Esophagus muscularis mucosa (tissue), 4 donors: ENCODE measurements at places on chromosomes 16 and 17. TPM values are rescaled to one million over a fixed set of nuclear protein-coding genes. Genes with fewer than 3 reads are reported as not detected.

GRCh38 chr17:1758807-1759206 is 3.1 kb upstream of the SERPINF1 start:
- no peak for DNase-seq

GRCh38 chr17:5769593-5770354 is 185.5 kb upstream of the NLRP1 start:
- DNase-seq, result no peak

DNA sequence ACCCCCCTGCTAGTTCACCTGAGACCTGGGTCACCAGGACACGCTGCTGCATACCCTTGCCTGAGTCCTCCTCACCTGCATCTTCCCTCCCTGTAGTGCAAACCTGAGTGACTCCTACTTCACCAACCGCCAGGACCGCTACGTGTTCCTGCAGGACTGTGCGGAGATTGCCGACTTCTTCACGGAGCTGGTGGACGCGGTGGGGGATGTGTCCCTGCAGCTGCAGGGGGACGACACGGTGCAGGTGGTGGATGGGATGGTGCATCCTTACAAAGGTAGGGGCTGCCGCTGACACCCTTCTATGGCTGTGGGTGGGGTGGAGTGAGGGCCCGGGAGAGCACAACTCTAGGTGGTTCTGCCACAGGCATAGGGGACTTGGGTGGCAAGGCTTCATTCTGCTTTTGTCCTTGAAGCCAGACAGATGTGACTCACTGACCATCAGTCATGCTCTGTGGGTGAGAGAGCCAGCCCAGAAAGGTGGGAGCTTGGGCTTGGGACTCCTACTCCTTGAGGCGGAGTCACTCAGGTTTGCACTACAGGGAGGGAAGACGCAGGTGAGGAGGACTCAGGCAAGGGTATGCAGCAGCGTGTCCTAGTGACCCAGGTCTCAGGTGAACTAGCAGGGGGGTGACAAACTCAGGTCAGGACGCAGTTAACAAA is 22.3 kb downstream of the PGS1 start:
- peak; percentile 75 for DNase-seq

DNA sequence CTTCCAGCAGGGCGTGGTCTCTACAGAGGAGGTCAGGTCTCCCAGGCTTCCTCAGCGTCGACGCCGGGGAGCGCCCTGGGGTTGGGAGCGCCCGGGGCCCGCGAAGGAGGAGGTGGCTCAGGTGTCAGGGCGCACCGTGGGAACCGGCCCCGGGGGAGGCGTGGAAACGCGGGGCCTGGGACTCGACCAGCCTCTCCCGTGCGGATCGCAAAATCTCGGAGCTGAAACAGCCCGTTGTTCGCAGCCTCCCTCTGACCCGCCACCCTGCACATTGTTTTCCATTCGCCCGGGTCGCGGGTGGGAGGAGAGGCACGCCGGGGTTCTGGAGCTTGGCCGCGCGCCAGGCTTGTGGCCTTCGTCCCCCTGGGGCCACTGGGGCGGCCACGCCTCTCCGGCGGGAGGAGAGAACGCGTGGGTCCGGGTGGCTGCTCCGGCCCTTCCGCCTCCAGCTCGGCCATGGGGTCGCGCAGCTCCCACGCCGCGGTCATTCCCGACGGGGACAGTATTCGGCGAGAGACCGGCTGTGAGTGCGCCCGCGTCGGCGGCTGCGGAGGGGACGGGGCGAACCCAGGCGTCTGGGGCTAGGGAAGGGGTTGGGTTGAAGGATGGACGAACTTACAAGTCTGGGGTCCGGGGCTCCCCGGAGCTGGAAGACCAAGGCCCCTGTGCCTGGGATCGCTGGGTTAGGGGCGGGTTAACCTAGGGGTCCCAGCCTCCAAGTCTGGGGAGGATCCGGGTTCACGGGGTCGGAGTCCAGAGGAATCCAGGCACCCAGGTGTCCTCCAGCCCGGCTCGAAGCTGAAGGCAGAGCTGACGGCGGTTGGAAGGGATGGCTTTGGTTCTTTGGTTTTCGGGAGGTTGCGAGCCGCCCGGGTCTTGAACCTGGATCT is at the start of gene CHP2:
CHP2 (plus strand) TSS at position 433 of the 890 bp plus-strand sequence; CDS start at position 457, 24 bp downstream.
- DNase-seq, result no peak

DNA sequence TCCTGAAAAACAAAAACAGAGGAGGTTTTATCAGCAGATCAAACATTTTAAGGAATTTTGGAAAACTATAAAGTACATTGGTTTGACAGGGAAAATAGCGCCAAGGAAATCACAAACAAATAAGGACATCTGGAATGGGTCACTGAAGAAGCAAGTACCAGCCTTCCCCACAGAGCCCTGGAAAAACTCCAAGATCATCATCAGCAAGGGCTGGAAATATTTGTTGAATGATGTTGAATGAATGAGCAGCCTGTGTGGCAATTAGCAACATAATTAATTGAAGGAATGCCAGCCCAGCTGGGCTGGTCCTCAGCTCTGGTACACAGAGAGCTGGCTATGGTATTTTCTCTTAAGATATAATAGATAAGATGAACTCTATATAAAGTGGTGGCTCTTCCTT is 290.4 kb downstream of the HS3ST3A1 start:
- DNase-seq, result no peak

GRCh38 chr16:84892097-84892496 is 72.3 kb downstream of the CRISPLD2 start:
- DNase-seq, result no peak

DNA sequence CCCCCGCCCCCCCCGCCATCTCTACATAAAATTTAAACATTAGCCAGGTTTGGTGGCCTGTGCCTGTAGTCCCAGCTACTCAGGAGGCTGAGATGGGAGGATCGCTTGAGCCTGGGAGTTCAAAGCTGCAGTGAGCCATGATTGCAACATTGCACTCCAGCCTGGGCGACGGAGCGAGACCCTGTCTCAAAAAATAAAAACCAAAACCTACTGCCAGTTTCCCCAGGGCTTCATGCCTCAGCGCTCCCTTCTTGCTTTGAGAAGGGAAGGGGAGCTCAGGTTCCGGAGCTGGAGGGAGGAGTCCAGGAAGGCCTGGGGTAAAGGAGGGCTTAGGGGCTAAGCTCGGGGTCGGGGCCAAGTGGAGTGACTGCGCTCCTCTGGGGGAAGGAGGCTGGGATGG is 20.5 kb downstream of the PLCD3 start:
- no peak for DNase-seq

GRCh38 chr17:37699285-37699973 is 45.4 kb downstream of the HNF1B start:
- DNase-seq, result no peak

DNA sequence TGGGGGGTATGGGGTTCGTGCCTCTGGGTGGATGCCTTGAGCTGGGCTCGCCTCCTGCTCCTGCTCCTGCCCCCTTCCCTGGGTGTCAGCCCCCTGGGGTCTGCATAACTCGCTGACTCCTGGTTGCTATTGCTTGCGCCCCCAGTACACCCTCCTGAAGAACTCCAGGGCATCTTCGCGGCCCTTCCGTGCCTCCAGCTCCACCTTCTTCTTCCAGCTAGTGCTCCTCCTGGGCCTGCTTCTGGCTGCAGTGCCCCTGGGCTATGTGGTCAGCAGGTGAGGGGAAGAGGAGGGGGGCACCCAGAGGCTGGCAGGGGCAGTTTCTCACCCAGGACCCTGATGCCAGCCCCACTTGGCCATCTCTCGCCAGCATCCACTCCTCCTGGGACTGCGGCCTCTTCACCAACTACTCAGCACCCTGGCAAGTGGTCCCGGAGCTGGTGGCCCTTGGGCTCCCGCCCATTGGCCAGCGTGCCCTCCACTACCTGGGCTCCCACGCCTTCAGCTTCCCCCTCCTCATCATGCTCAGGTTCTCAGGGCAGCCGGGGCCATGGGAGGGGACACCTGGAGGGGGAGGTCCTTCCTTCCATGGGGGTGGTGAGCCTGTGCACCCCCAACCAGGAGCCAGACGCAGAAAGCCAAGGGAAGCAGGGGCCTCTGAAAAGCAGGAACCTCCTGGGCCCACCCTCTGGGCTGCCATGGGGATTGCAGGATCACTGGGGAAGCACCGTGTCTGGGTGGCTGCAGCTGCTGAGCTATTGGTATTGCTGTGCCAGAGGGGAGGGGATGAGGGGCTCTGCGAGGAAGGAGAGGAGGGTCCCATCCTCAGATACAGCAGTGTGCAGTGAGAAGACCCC is 7.8 kb upstream of the C17orf99 start:
- DNase-seq, result no peak

- DNase-seq, result no peak
These were observed 2.6 kb upstream of the DNAH2 start for GRCh38 chr17:7714721-7715594.

GRCh38 chr16:11330526-11331237 is 14.6 kb upstream of the RMI2 start:
- no peak for DNase-seq

DNA sequence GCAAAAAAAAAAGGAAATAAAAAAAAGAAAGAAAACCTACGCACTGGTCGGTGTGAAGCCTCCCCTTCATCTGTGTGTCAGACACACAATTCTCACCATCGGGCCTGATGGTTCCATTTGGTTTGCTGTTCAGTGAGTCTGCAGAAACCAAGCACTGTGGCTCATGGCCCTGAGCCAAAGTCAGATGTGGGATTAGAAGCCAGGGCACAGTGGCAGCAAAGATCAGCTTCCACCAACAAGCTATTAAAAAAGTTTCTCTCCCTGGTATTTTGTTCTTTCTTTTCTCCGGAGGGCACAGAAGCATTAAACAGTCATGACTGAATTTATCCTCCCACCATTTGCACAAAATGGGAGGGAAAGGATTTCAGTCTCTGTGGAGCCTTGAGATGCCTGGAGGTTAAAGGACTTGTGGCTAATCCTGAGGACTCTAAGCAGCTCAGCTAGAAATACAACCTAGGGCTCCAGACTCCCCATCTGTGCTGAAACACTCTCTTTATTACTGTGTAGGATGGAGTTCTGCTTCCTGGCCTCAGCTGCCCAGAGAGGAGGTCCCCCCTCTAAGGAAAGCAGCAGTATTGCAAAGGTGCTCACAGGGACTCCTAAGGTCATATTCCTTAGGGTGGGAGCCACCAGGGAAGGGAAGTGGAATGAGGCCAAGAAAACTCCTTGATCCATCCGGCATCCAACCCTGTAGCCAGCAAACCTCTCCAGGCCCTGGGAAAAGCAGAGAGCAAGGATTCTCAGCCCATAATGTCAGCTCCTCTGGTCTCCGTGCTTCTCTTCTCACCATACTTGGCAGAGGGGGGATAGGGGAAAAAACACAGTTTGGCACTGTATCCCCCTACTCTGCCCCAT is 28.2 kb downstream of the SLC39A11 start:
- no peak for DNase-seq

- no peak for DNase-seq
These were observed 18.9 kb downstream of the CDR2 start for GRCh38 chr16:22355487-22355908.

GRCh38 chr16:15866451-15866850 is 9.6 kb upstream of the MYH11 start:
- DNase-seq, result no peak

- no peak for DNase-seq
These were observed at the start of gene UNC13D for GRCh38 chr17:75843577-75844529. TSS of gene UNC13D (minus strand) at chr17:75844404. CDS start at chr17:75844337, 67 bp downstream.

DNA sequence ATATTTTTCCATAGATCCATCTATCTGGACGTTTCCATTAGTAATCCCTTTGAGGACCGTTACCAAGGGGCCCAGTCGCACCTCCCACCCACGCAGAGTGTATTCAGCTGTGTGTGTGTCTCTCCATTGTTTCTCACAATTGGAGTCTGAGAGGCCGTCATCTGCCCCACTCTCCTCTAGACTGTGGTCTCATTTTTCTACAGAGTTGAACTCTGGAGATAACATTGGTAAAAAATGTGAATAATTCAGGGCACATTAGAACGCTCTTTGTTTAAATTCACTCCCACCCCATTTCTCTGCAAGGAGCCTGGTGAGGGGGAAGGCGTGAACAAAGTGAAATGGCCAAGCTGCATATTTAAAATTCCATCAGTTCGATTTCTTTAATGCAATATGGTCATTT is 333.1 kb upstream of the MAF start:
- DNase-seq, result no peak

- no peak for DNase-seq
These were observed 36.4 kb downstream of the SNX20 start for GRCh38 chr16:50644729-50645128.

DNA sequence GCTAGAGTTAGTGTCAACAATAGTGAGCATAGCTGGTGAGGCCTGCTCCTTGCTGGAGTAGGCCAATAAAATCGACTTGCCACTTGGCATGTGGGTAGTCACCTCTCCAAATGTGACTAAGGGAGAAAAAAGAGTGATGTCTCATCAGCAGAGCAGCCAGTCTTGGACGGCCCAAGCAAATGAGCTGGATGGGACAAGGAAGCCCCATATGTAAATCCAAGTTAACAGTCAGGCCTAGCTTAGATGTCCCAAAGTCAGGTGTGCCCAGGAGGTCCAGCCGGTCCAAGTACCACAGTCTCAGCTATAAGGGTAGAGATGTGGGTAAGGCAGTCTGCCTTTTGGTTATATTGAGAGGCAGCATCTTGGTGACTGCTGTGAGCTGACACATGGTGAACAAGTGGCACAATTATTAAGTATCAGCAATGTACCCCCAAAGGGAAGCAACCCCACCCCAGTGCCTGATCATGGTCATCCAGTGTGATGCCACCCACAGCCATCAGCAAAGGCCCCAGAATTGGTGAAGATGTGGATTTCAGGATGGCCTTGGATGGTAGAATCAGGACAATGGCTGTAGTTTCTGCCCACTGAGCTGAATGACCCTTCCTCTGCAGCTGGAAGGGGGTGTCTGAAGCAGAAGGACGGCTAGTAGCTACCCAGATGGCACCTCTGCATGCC is 83.4 kb downstream of the TNFRSF13B start:
- DNase-seq, result peak; percentile 77

DNA sequence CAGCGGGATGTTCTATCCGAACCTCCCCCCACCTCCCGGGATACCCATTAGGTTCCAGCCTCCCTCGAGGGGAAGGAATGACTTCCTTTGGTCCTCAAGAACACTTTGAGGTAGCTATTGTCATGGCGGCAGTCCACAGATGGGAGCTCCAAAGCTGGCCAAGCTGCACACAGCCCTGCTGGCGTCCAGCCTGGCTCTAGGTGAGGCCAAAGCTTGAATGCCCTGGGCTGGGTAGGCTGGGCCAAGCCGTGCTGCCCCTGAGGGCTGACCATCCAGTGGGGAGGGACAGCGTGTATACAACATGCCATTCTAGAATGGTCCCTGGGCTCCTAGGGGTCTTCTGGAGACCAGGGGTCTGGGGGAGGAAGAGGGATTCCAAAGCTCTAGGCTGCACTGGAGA is 43.5 kb downstream of the PEMT start:
- no peak for DNase-seq

GRCh38 chr16:69773260-69773947 is 11.3 kb downstream of the WWP2 start:
- DNase-seq, result no peak

MYO1D gene
- total RNA-seq, result 29.1 TPM

ATP1B2 gene
- 1.6 TPM for total RNA-seq

ABAT gene
- 15.9 TPM for total RNA-seq

GPR142 gene
- not detected for total RNA-seq

EPN3 gene
- not detected for total RNA-seq

FBXW10B gene
- not detected for total RNA-seq

ANKFN1 gene
- 0.40 TPM for total RNA-seq

TBX21 gene
- 2.2 TPM for total RNA-seq

GRAP gene
- total RNA-seq, result 3.7 TPM

SYNGR3 gene
- total RNA-seq, result 2.8 TPM

CCDC43 gene
- 20.2 TPM for total RNA-seq

SEPTIN12 gene
- total RNA-seq, result 1.7 TPM

SGCA gene
- total RNA-seq, result 82.0 TPM
